ENCODE measurements at places on chromosomes 5 and 9.

GRCh38 chr5:32143617-32144377, 30.3 kb downstream of the GOLPH3 start:
- no peak for DNase-seq

GRCh38 chr9:70315389-70315788, 56.6 kb downstream of the SMC5 start:
- no peak for DNase-seq

- DNase-seq, result no peak
Observed at GRCh38 chr5:10582512-10582897, 18.6 kb downstream of the ANKRD33B start.

DNA sequence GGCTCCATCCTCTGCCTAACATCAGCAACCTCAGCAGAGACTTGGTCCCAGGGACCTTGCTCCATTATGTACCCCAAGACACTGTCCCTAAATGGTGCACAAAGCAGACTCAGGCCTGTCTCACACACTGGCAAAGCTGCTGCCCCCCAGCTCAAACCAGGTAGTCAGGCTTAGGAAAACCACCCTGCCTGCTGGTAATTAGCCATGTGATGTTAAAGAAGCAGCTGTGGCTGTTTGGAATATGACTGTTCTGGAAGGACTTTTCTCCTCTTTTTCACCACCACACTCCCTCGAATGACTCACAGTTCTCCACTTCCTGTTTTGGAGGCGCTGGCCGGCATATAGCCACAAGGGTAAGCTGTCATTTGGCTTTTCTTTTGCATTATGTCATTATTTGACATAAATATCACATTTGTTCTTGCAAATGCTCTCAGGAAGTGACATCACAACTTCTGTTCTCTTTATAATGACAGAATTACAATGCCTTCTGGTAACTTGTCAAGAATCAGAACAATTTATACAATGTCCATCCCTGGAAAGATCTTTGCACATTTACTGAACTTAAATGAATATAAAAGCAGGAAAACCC, 113.9 kb downstream of the SUSD1 start:
- peak; percentile 69 for DNase-seq

GRCh38 chr5:145681686-145682085, 153.5 kb downstream of the PRELID2 start:
- DNase-seq, result peak; percentile 52

GRCh38 chr5:146301626-146302025, 37.0 kb upstream of the POU4F3 start:
- DNase-seq, result no peak

GRCh38 chr5:10581867-10582511, 18.1 kb downstream of the ANKRD33B start:
- peak; percentile 32 for DNase-seq

- no peak for DNase-seq
Observed at GRCh38 chr9:21001581-21001980, 29.9 kb downstream of the HACD4 start.

- no peak for DNase-seq
Observed at GRCh38 chr5:151493665-151494064, 46.3 kb downstream of the SLC36A1 start.

DNA sequence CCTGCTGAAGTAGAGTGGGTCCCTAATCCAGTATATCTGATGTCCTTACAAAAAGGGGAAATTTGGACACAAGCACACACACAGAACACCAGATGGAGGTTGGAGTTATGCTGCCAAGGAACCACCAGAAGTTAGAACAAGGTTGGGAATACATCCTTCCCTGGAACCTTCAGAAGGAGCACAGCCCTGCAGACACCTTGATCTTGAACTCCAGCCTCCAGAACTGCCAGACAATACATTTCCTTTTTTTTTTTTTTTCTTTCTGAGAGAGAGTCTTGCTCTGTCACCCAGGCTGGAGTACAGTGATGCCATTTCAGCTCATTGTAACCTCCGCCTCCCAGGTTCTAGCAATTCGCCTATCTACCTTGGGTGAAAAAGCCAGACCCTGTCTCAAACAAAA, 7.1 kb upstream of the ODF2 start:
- DNase-seq, result no peak

GRCh38 chr5:172144291-172144815, 43.7 kb downstream of the STK10 start:
- no peak for DNase-seq

DNA sequence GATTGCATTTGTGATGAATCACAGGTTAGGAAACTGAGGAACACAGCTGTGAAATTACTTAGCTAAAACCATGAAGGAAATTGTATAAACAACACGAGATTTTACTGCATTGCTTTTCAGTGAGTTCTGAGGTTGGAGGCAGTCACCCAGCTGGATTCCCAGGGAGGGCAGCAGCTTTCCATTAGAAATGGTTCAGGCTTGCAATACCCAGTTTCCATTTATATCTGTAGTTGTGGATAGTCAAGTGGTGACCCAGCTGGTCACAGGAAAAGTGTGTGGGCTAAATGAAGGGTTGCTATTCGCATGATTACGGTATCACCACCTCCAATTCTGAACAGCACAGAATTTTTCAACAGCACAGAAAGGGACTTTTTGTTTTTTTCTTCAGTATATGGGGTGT, 34.3 kb upstream of the SPATA31D4 start:
- DNase-seq, result no peak

- no peak for DNase-seq
Observed at GRCh38 chr5:154962494-154962893, 21.6 kb downstream of the MRPL22 start.

- DNase-seq, result no peak
Observed at GRCh38 chr9:112268413-112268812, 65.0 kb downstream of the PTBP3 start.

DNA sequence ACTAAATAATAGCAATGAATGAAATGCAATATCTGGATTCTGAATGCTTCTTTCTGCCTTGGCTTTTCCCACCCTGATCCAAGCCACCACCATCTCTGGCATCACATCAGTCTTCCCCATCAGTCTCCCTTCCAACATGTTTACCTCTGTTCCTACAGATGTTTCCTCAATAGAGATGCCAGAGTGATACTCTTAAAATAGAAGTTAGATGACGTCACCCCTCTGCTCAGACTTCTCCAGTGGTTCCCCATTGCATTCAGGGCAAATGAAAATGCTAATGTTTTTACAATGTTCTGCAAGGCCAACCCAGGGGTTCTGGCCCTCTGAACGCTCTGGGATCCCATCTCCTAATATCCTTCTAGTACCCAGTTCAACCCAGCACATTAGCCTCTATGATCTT, 305.8 kb downstream of the TRIM32 start:
- no peak for DNase-seq

GRCh38 chr5:178234750-178235587, 2.4 kb upstream of the PHYKPL start:
- DNase-seq, result peak; percentile 40

DNA sequence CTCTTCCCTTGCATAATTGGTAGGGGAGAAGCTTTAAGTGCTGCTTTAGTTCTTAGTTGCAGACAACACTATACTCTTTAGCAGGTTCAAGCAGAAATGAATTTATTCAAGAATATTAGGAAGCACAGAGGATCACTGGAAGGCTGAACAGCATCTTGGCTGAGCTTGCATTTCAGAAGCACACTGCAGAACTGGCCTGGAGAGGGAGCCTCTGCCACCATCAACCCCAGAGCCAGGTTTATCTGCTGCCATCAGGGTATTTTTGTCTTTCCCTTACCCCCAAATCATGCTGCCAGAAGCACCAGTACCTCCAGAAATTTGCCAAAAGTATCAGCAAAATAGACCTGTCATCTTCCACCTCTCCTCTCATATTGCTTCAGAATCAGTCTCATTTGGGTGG, 440.7 kb downstream of the DMAC1 start:
- no peak for DNase-seq

GRCh38 chr9:38662763-38663593, 42.6 kb upstream of the ANKRD18A start:
- no peak for DNase-seq

DNA sequence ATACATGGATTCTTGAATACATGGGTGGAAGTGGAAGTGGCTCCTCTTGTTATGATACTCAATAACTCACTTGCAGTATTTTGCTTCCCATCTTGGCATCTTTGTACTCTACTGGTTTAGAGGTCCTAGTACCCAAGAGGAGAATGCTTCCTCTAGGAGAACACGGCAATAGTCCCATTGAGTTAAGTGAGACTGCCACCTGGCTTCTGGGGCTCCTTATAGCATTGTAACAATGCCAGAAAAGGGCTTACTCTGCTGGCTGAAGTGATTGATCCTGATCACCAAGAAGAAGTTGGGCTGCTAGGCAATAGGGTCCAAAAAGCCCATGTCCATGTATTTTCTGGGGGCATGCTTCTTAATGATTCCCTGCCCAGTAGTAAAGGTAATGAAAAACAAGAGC, 627.6 kb upstream of the SGCD start:
- no peak for DNase-seq

DNA sequence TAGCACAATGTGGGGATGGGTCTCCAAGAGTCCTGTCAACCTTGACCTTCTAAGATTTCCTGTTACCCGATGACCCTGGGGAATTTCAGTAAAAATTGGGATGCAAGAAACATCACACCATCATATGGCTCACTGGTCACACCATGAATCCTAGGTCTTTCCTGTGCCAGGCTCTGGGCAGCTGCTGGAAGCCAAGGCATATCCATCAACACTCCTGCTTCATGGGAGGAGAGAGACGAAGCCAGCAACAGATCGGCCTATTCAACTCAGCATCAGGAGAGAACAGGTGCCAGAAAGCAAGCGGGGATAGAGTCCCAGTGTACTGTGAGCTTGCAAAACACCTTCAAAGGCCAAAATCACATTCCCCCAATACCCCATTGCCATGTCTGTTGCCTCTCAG, 6.5 kb upstream of the NEK6 start:
- no peak for DNase-seq

- no peak for DNase-seq
Observed at GRCh38 chr9:130890870-130891687, 5.5 kb downstream of the QRFP start.

GRCh38 chr5:136559651-136560050, 194.3 kb upstream of the TRPC7 start:
- no peak for DNase-seq

DNA sequence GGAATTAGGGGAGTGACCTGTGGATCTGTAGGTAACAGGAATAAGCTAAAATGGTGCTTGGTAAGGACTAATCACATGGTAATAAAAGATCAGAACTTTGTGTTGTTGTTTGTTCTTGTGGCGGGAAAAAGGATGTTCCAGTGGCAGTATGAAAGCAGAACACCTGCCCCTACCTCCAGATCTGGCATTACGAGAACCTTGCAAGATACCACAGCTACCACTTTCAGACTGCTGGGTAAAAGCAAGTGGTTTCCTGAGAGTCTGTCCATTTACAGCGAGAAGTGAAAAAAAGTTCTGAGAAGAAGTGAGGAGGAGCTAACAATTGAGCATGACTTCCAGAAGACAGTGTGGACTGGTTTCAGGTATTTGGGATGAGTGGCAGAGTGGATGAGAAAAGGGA, 252.5 kb downstream of the TLE4 start:
- no peak for DNase-seq

- no peak for DNase-seq
Observed at GRCh38 chr5:80184235-80185023, 71.4 kb downstream of the SERINC5 start.

DNA sequence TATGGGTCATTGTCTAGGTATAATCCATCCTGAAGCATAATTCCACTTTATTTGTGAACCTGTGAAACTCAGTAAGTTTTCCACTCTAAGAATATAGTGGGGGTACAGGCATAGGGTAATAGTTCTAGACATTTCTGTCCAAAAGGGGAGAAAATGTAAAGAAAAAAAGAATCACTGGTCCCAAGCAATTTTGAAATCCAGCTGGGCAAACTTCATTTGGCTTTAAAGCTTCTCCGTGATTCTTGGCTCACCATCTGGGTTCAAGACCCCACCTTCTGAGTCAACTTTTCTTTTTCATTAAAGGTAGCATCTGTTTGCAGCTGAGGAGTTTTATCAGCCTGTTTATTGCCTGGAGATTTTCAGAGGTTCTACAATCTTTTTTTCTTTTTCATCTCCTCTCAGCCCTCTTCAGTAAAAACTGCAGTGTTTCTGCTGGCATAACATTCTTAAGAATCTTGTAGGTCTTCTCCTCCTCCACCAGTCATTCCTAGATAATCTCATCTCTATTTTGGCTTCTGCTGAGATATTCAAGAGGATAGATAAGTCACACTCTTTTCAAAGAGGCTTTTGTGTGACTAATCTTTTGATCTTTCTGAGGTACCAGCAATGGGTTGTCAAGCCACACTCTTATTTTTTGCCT, 126.1 kb upstream of the PITX1 start:
- no peak for DNase-seq

- no peak for DNase-seq
Observed at GRCh38 chr5:21087766-21088165, 1099.8 kb upstream of the CDH18 start.

GRCh38 chr5:31487506-31487905, 44.4 kb downstream of the DROSHA start:
- no peak for DNase-seq

GRCh38 chr5:41878173-41878572, 7.9 kb upstream of the OXCT1 start:
- DNase-seq, result no peak

DNA sequence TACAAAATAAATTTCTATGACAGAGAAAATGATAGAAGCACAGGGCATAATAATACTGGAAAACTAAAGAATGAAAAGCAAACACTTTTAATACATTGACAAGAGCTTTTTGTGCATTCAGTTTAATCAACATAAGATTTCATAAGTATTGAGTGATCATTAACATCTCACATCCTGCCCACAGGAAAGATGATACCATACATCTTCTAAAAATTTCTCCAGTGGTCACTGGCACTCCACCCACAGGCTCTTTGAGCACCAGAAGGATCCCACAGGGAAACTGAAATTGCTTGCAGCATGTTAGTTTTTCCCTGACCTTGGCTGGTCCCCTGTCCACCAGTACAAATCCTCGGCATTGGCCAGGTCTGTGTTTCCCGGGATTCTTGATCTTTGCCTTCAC, 186.0 kb downstream of the CEMIP2 start:
- DNase-seq, result no peak

DNA sequence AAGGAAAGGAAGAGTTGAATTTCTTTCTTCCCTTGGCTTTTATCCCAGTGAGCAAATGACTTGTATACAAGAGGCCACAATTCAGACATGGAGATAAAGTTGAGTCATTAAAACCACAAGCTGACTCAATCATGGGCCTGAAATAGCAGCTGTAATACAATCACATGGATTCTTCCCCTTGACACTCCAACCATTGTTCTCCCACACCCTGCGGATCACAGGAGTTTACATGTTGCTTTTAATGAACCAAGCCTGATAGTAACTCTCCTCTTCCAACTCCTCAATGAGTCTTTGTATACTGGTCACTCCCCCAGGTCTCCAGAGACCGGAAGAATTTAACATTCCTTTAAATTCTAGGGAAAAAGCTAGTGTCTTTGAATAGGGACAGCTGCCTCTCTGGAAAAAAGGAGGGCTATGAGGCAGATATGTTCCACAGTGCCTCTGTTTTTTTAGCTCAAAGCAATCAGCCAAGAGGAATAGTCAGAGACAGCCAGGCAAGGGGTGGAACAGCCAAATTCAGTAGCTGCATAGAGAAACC, 32.4 kb downstream of the PCDHGC5 start:
- peak; percentile 68 for DNase-seq

GRCh38 chr5:72356361-72356760, 36.2 kb downstream of the PTCD2 start:
- DNase-seq, result no peak
